T-helper 9 cell (primary cell): ENCODE measurements at places on chromosomes 3 and 15.
A peak's percentile ranks its signal among the peaks of the same experiment; 100 is the strongest.

GRCh38 chr3:178304758-178305467 lies 231.3 kb upstream of the KCNMB2 start:
- no peak for DNase-seq

DNA sequence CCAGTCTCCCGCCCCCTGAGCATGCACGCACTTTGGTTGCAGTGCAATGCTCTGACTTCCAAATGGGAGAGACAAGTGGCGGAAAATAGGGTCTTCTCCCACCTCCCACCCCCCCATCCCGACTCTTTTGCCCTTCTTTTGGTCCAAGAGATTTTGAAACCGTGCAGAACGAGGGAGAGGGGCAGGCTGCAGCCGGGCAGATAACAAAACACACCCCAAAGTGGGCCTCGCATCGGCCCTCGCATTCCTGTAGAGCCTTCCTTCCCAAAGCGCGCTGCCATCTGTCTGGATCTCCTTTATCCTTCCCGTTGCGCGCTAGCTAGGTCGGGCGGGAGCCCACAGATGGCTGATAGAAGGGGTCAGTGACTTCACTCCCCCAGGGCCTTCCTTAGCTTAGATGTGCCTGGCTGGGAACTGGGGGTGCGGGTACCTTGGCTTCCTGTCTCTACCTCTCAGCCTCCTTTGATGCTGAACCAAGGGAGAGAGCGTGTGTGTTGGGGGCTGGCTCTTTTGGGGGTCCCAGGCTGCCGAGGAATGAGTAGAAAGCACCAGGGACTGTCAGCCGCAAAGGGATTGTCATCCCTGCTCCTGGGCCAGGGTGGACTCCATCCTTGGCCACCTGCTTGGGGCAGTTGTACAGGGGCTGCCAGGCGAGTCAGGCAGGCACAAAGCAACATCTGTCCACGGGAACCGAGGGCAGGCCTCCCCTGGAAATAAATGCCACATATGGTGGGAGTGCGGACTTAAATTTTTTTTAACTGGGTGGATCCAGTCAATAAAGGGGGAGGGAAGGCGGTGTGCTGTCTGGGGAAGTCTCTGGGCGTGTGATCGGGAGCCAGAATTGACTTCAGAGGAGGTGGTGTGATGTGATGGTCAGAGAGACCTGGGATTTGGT lies 1.8 kb downstream of the SMAD3 start:
- no peak for DNase-seq

- no peak for DNase-seq
These were observed 49.4 kb upstream of the GSK3B start for GRCh38 chr3:120143676-120144075.

- peak; percentile 14 for DNase-seq
These were observed 777 bp downstream of the GPR160 start for GRCh38 chr3:170038434-170039110.

DNA sequence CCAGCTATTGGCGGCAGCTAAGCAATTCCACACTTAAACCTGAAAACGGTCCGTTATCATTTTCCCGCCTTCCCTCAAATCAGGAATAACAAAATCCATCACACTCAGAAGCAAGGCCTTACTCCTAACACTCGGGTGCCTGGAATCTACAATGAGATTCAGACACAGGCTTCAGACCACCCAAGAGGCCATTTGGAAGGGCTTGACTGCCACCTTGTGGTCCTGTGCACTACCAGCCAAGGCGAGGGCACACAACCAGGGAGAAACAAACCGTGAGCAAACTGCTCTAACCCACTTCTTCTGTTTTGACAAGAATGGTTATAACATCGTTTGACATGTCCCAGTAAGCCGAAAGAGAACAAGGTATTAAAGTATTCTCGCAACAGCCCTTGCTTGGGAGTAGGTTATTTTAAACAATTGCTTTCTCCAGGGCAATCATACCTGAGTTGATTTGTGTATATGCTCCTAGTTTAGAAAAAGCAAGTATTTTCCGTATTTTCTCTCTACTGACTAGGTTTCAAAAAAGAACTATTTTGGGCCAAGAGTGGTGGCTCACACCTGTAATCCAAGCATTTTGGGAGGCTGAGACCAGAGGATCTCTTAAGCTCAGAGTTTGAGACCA lies 40.1 kb upstream of the TAFA4 start:
- peak; percentile 1 for DNase-seq

- DNase-seq = no peak
These were observed 53.2 kb downstream of the TM4SF4 start for GRCh38 chr3:149527531-149528339.

DNA sequence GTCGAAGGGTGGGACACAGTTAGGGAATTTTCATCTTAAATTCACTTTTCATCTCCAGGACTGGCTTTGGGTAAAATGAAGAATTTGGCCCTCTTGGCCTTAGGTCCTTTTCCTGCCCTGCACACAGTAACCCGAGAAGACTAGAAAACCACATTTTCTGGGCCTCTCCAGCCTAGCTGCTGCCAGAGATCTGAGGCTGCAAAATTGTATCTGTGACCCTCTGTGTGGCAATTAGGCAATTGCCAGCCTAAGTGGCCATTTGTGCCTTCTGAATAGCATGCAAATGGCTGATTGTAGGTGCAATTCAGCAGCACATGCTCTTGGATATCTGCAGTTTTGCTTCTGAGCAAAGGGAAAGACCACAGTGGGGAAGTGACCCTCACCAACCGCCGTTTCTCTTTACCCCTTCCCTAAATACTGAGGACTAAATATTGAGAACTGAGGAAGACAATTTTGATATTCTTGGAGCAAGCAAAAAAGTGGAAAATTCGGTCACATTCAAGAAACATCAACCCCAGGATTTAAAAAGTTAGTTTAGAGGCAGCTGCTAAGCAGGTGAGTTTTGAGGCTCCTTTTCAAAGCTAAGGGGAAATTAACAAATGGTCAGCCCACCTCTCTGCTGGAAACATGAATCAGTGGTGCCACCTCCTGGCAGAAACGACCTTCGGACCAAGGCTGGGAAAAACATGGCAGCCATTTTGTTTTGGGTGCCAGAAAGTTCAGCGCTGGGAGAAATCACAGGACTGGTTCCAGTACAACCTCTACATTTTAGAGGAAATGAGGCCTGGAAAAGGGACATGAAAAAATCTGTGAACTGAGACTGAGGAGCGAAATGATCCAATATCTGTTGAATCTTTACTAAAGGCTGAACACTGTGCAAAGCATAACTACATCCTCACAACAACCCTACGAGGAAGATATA lies 56.6 kb upstream of the PRTG start:
- DNase-seq = no peak

GRCh38 chr3:6281662-6282061 lies 579.3 kb upstream of the GRM7 start:
- DNase-seq = no peak

DNA sequence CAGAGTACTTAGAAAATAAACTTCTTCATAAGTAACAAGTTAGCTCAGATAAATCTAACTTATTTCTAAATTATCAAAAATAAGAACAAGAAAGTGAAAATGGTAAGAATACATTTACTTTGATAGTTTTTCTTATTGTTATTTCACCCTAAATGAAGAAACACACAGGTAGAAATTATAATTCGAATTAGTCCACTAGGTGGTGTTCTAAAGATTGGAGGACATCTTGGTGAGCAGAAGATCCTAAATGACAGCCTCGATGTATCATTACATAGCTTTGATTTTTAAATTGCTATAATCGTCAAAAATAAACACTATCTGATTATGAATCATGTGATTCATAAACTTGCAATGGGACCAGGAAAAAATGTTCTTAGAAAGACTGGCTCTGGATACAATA lies 280.8 kb upstream of the UBE2E2 start:
- no peak for DNase-seq

DNA sequence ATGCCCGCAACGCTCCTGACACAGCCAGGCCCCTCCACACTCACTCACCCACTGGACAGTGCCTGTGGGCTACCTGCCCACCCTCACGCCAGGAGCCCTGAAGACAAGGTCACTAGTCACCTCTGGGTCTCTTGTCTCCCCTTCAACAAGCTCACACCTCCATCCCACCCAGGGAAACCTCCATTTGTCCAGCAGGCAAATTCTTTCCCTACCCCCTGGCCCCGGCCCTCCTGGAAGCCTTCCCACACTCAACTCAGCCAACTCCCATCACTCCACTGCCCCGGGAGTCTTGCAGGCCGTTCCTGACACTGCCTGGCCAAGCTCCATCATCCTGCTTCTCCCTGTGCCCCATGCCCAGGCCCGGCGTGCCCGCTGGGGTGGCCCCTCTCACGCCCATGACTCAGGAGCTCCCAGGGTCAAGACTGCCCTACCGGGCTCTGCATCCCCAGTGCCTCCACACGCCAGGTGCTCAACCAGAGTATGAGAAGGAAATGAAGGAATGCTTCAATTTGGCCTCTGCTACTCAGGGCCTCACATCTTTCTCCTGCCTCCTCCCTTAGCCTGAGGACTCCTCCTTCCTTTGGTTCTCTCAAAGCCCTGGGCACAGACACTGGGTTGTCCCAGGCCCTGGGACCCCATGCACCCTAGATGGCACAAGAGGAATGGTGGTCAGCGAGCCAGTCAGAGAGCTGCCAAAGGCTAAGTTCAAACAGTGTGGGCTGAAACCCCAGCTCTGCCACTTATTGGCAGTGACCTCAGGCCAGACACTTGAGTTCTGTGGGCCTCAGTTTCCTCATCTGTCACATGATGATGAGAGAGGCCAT lies 88.6 kb downstream of the SEC22A start:
- no peak for DNase-seq

DNA sequence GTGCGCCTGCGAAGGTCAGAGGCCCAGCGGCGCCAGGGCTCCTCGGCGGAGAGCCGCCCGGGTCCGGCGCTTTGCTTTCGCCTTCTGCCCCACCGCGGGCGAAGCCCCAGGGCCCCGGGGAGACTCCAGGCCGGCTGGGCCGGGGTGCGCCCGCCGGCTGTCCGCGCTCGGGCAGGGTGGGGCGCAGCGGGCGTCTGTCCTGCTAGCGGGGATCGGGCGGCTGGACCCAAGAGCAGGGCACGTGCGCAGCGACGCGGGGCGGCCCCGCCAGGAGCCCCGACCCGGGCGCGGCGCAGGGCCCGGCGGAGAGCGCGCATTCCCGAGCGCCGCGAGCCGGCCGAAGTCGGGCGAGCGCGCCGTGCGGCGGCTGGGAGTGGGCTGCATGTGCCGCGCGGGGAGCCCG lies 569 bp upstream of the ALDH1A3 start:
- no peak for DNase-seq

DNA sequence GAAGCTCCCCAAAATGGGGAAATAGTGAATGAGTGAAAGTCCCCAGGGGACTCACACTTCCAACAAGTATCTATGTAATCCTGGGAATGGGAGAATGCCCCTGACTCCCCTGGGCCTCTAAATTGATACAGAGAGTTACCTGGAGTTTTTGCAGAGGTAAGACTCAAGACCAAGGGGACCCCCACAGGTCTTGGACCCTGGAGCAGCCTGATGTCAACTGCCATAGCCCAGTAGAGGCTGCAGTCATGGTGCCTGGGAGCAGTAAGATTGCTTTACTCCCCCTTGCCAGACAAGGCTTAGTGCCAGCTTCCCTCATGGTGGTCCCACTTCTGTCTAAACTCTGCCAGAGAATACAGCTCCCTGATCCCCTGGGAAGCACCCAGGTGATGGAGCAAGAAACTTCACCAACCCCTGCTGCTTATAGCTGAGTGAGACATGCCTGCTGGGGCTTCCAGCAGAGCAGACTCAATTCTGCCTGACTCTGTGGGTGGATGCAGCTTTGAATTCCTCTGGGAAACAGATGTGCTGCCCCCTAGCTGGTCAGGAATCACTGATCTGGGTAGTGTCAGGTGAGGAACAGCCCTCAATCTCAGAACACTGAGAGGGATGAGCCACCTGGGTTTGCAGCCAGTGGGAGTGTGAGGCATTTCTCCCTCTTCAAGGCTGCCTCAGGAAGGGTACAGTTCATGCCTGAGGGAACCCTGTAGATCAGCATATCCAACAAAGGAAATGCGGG lies 485.9 kb downstream of the NSUN3 start:
- DNase-seq = no peak

GRCh38 chr3:171462224-171462623 lies 2.0 kb upstream of the TNIK start:
- DNase-seq = no peak

DNA sequence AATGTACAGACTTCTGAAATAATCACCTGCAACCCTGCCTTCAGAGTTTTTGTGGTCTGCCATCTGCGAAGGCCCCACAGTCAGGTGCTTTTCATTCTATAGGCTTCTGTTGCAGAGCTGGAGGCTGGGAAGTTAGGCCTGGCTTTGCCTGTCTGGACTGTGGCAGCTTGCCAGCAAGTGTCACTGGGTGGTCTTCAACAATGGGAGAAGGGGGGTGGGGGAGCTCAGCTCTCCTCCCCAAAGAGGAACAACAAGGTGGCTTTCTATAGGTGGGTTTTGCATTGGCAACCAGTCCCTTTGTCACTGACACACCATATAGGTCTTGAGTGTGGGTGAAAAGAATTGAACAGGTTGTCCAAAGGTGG lies 7.3 kb downstream of the BOC start:
- DNase-seq = no peak

GRCh38 chr3:31244929-31245817 lies 287.6 kb upstream of the STT3B start:
- no peak for DNase-seq

GRCh38 chr3:29521751-29522150 lies 240.9 kb downstream of the RBMS3 start:
- no peak for DNase-seq

DNA sequence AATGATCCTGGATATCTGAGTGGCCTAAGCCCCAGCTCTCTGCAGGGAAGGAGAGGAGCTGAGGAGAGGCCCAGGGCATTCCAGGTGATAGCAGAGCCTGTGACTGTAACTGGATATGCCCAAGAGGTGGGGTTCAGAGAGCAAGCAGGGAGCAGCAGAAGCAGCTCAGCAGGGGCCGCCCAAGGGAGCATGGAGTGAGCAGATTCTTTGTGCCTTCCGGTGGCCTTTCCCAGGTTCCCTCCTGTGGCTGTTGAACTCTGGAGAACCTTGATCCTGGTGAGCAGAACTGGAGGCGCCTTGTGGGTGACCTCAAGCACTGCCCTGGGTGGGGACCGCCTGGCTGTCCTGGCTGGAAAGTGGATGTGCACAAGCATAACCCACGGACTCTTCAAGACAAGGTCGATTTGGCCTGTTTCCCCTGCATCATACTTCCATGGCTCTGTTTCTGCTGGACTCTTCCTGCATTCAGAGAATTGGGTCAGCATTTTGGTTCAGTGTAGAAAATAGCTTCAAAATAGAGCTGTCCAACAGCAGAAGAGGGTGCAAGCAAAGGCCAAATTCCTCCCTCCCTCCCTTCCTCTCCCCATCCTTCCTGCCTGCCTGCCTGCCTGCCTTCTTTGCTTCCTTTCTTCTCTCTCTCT lies 76.1 kb downstream of the ARNT2 start:
- DNase-seq = no peak
